ENCODE measurements at places on chromosomes 2 and 18. TPM values are rescaled to one million over a fixed set of nuclear protein-coding genes. Genes with fewer than 3 reads are reported as not detected.
A peak's percentile ranks its signal among the peaks of the same experiment; 100 is the strongest.

- H3K27me3 ChIP-seq: no peaks in the 10 kb centered on the region
- H3K4me1 ChIP-seq: peaks cover 19% of the 10 kb centered on the region
- H3K27ac ChIP-seq: no peak overlapping the region
- H3K4me3 ChIP-seq: no peak overlapping the region
Observed at GRCh38 chr2:174499371-174499770, 12.5 kb upstream of the GPR155 start.

DNA sequence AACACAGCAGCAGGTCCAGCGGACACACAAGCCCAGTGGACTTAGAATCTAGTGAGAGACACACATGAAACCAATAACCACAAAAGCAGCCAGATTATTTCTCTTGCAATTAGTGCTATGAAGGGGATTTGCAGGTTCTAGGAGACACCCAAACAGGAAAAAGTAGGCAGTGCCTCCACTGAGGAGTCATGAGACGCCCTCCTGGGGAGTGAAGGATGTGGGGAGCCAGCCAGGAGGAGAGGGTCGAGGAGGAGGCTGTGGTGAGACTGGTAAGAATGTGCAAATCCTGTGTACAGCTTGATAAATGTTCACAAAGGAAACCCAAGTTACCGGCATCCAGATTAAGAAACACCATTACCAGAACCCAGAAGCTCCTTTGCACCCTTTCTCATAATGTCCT lies 2.7 kb upstream of the CAPN13 start:
- H3K4me1 ChIP-seq: no peaks in the 10 kb centered on the region
- DNase-seq: no peak

- peaks cover 6% of the 10 kb centered on the region for H3K27me3 ChIP-seq
- no peak within 1 kb of the TSS for H3K27ac ChIP-seq
- DNase-seq: peak; percentile 69
- H3K36me3 ChIP-seq: no peaks in the 10 kb centered on the region
- H3K4me1 ChIP-seq: peaks cover 20% of the 10 kb centered on the region
- peak within 1 kb of the TSS; percentile 47 for H3K4me3 ChIP-seq
Observed at GRCh38 chr18:79395761-79396404, at the start of gene NFATC1. Gene NFATC1, plus strand, starts transcription at chr18:79395930. Its CDS starts 295 bp downstream, at chr18:79396225.

DNA sequence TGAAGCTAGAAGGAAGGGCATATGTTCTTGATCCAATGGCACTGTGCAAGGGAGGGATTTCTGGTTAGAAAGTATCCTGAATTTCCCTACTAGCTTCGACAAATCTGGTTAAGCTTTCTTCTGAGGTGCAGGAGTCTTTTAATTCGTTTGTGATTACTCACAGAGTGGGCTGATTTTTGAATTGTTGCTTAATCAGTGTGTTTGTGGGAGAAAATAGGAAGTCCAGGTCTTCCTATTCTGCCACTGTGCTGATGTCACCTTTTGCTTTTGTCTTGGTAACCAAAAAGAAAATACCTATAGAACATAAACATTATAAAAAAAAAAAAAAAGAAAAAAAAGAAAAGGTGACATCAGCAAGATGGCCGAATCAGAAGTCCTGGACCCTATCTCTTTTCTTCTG lies 1008.6 kb downstream of the TSN start:
- no peaks in the 10 kb centered on the region for H3K4me1 ChIP-seq
- no peak overlapping the region for H3K27ac ChIP-seq
- no peak for DNase-seq
- H3K36me3 ChIP-seq: no peaks in the 10 kb centered on the region
- H3K27me3 ChIP-seq: no peaks in the 10 kb centered on the region
- no peak overlapping the region for H3K4me3 ChIP-seq

DNA sequence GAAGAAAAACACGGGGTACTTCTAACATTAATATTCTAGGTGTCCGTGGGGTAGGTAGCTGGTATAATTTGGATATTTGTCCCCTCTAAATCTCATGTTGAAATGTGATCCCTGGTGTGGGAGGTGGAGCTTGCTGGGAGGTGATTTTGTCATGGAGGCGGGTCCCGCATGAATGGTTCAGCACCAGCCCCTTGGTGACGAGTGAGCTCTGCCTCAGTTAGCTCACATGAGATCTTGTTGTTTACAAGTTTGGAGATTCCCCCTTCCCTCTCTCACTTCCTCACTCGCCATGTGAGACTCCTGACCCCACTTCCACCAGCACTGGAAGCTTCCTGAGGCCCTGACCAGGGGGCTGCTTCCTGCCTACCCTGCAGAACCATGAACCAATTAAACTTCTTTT lies 35.4 kb upstream of the DNER start:
- H3K27me3 ChIP-seq: no peaks in the 10 kb centered on the region
- H3K4me1 ChIP-seq: no peaks in the 10 kb centered on the region

- no peaks in the 10 kb centered on the region for H3K36me3 ChIP-seq
- no peaks in the 10 kb centered on the region for H3K27me3 ChIP-seq
- peaks cover 44% of the 10 kb centered on the region for H3K4me1 ChIP-seq
Observed at GRCh38 chr2:172555522-172556283, at the start of gene PDK1. Gene PDK1, plus strand, starts transcription at chr2:172556090. Its CDS starts 61 bp downstream, at chr2:172556151.

DNA sequence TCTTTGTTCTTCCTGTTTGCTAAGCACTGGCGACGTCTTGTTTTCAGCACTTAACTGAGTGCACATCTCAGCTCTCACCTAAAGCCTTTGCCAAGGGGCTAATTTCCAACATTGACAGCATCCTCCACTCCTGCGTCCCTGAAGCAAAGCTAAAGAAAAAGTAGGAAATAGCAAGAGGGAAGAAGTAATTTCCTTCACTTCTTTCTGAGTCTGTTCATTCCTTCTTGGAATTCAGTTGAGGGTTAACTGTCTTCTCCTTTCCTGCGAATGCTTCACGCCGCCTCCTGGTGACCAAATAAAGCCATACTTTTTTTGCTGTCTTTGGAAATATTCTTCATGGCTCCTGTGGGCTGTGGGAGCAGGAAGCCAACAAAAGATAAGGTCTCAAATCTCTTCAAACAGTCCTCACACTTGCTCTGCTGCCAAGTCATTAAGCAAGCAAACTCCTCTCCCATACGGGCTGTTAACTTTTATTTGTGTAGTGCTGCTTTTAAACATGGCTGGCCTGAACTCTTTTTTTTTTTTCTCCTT lies 100.9 kb downstream of the DPP10 start:
- H3K27me3 ChIP-seq: no peaks in the 10 kb centered on the region
- DNase-seq: no peak
- no peaks in the 10 kb centered on the region for H3K36me3 ChIP-seq
- no peak overlapping the region for H3K27ac ChIP-seq

- no peak overlapping the region for H3K4me3 ChIP-seq
- H3K4me1 ChIP-seq: no peaks in the 10 kb centered on the region
- H3K36me3 ChIP-seq: peaks cover 5% of the 10 kb centered on the region
- DNase-seq: no peak
- H3K27me3 ChIP-seq: no peaks in the 10 kb centered on the region
Observed at GRCh38 chr2:230162981-230163380, 56.8 kb downstream of the SP110 start.

Gene C2orf66
- not detected for polyA plus RNA-seq

Gene SLC9A4
- polyA plus RNA-seq: not detected

Gene RGPD3
- polyA plus RNA-seq: 0.12 TPM

Gene FAHD2B
- 18.5 TPM for polyA plus RNA-seq

Gene POTEC
- not detected for polyA plus RNA-seq
